ENCODE measurements at places on chromosomes 4 and X.

GRCh38 chr4:157776930-157777528, 395.8 kb downstream of the GASK1B start:
- no peak for DNase-seq

DNA sequence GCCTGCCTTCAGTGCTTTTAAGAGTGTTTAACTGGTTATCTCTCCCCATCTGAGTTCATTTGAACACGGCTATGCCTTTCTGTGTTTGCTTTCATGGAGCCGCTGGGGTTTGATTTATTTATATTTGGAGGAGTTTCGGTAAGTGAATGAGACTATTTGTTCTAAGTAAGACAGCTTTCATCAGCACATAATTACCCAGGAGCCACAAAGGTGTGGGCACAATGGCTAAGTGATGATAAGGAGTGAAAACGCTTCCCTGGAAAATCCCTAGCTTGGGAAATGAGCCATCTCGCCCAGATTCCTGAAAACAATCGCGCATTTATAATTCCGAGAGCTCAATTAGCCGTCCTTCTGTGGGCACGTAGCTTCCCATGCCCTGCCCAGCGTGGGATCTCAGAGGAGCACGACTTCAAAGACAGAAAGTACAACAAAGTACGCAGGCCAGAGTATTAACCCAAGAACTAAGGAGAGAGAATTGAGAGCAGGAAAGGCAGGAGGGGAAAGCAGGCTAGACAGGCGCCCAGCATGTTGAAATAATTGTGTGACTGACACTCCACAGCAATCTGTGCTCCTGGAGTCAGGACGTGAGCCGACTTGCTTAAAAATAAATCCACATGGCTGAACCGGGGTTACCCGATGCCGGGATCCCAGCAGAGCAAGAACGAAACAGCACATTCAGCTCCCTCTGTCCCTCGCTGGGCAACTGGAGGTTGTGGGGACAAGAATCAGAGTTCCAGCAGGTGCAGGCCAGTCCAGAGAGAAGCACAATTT, 99.0 kb downstream of the DHRSX start:
- DNase-seq = no peak

DNA sequence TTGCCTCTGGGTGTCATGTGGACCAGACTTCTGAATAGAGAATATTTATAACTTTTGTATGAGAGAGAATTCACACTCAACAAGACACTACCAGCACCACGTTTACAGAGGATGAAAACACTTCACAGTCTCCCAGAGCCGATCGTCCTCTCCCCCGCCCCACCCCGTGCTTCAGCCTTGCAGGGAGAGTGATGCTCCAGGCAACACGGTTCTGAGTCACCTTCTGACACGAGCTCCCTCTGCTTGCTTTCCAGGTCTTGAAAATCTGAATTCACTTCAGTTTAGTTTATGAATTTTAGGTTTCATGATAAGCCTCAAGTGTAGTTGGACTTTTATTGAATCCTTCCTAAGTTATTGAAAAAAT, 59.8 kb downstream of the CPLX1 start:
- no peak for DNase-seq

DNA sequence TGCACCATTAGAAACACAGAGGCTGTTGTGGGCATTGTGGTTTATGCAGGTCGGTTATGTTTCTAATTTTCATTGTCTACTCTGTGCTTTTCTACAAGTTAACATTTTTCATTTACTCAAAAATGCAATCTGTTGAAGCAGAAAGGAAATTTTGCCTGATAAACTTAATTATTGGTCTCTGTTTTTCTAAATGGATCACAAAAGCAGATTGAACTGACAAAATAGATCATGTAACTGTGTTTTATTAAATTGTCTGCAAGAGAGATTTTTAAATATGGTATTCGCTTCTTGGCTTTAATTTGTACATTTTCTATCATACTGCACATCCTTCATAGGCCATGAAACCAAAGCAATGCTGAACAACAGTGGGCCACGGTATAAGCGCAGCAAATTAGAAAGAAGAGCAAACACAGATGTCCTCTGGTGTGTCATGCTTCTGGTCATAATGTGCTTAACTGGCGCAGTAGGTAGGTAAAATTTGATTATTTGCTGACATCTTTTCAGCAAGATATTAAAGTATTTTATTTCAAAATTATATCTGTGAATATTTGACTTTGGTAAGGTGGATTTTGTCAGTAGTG, 50.6 kb downstream of the ATP10D start:
- DNase-seq = no peak

- no peak for DNase-seq
These were observed 2.6 kb upstream of the FIP1L1 start for GRCh38 chr4:53374777-53375258.

GRCh38 chrX:39760930-39761329, 336.8 kb downstream of the BCOR start:
- DNase-seq = no peak

DNA sequence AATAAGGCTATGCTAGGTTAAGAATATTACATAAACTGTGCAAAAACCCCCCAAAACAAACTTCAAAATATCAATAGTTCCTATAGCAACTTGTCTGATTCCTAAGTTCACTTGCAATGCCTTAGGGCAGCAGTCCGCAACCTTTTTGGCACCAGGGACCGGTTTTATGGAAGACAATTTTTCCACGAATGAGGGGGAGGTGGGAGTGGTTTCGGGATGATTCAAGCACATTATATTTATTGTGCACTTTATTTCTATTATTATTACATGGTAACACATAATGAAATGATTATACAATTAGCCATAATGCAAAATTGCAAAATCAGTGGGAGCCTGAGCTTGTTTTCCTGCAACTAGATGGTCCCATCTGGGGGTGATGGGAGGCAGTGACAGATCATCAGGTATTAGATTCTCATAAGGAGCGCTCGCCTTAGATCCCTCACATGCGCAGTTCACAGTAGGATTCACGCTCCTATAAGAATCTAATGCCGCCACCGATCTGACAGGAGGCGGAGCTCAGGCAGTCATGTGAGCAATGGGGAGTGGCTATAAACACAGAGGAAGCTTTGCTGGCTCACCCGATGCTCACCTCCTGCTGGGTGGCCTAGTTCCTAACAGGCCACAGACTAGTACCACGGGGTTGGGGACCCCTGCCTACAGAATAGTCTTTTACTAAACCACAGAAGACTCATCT, 39.7 kb downstream of the ACOX3 start:
- DNase-seq = no peak

DNA sequence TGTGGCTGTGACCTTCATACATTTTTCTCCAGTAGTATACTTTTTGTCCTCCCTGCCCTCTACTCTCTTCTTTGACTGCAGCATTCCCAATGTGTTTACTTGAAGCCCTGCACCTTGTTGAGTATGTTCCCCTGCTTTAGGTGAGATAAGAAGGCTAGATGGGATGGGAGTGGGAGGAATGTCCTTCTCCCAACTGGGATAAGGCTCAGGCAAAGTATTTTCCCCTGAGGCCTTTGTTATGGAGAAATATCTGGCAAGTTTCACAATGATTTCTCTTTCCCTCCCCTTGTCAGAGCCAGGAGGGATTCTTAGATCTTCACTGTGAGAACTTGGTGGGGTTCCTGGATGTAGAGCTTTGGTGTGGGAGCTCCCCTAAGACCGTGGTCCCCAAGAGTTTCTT, 131.8 kb downstream of the CLCN5 start:
- DNase-seq = no peak

GRCh38 chr4:1602655-1603412, 81.3 kb downstream of the FAM53A start:
- DNase-seq = no peak

- no peak for DNase-seq
These were observed 265.1 kb upstream of the MAD2L1 start for GRCh38 chr4:120331486-120332370.

GRCh38 chr4:88098993-88099752, 59.3 kb downstream of the ABCG2 start:
- no peak for DNase-seq

- no peak for DNase-seq
These were observed 124.1 kb upstream of the WDR1 start for GRCh38 chr4:10240691-10241090.

DNA sequence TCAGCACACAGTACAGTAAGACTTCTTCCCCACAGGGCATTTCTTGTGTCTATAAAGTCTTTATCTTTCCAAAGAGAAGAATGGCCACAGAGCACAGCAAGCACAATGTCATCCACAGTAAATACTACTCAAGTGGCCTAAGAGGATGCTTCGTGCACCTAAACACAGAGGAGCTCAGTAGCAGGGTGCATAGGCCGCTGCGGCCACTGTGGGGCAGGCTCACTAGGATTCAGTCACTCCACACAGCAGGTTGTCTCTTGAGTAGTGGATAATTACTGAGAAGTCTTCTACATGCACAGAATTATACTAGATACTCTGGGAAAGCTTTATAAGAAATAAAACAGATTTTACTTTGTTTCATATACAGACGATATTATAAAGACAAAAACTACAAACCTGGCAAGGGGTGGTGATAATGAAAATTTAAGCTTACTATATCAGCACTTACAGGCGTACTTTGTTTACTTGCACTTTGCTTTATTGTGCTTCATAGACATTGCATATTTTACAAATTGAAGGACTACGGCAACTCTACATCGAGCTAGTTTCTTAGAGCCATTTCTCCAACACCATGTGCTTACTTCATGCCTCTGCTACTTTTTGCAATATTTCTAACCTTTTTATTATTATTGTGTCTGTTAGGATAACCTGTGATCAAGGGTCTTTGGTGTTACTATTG, 78.5 kb downstream of the PRDM5 start:
- DNase-seq = no peak

DNA sequence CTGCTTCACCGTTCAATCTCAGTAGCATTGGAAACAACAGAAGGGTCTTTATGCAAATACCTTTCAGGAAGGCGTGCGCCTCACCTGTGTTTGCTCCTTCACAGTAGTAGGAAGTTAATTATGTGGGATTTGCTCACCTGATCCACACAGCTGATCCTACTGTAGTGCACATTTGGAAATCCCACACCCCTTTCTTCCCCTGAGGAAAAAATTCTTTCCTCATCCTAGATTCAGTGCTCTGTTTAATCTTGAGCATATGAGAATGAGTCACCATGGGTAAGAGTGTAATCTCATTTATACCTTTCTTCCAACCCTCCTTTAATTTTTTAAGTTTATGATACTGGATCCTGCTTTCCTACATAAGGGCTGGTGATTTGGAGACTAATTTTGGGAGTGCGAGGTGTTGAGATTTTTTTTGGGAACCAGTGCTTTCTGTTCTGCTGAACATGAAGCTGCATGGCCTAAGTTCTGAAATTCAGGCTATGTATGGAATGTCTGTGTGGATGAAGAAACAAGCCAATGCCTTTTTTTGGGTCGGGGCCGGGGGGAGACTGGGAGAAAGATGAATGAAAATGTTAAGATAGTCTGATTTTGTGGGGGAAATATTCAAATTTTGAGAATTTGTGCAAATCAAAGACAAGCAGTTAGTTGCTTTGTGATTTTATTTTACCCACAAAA, 19.0 kb downstream of the GAB1 start:
- no peak for DNase-seq

GRCh38 chr4:70515367-70516250, 2.8 kb upstream of the AMTN start:
- no peak for DNase-seq

DNA sequence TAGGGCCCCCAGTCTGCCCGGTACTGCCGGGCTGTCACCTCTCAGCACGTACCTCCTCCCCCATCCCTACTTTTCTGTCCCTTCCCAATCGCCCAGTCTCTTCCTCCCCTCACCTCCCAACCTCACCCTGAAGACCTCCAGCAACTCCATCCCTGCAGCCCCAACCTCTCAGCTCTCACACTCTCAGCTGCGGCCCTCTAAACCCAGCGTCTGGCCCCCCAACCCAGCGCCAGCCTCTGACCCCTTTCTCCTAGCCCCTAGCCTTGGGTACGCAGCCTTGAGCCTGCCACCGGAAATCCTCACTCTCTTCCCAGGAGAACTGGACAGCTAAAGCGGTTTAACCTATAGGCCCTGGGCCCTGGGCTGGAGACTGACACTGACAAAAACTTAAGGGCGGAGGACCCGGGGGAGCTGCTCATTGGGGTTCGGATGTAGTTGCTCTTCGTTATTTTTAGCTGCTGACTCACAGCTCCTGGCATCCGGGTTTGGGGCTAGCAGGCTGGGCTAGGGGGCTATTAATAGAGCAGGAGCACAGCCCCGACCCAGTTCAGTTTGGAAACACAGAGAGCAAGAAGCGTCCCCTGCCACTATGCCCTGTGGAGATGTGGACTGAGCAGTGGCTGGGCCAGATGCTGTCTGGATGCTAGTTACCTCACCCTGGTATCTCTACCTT, 9.6 kb upstream of the DLG3 start:
- DNase-seq = no peak

- no peak for DNase-seq
These were observed 3.5 kb downstream of the TMEM154 start for GRCh38 chr4:152676052-152676854.

DNA sequence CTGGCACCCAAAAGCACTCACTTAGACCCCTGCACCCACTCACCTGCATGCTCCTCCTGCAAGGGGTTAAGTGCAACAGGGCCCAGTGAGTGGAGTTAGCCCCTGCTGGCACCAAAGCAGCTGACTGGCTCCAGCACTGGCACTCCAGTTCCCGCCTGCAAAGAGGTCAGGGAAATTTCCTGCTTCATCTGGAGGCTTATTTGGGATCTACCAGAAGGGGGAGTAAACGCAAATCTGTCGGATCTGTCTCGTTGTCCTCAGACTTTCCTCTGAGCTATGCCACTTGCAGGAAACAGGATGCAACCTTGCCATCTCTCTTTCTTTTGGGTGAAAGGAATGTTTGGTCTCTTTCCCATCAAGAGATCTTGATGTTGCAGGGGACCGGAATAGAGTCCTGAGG, 435.6 kb downstream of the PCDH10 start:
- no peak for DNase-seq

DNA sequence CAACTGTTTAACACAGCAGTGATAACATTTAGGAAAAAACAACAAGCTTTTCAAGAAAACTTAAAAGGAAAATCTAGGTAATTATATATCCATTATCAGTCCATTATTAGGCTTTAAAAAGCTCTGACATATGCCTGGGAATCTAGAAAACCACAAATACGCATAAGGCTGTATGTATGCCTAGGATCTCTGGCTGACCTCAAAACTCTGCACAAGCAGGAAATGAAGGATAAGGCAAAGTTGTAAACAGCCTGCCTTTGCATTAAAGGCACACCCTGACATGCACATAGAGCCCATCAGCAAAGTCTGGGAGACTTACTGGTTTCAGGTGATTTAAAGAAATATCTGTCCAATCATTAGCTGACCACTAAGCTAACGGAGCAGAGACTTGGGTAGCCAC, 14.0 kb downstream of the TIMP1 start:
- DNase-seq = no peak

GRCh38 chrX:103554687-103555424, 30.5 kb upstream of the TCEAL4 start:
- DNase-seq = peak; percentile 16

- no peak for DNase-seq
These were observed 333.4 kb upstream of the AADAT start for GRCh38 chr4:170423137-170423536.

- no peak for DNase-seq
These were observed 9.6 kb upstream of the INTU start for GRCh38 chr4:127622921-127623796.

DNA sequence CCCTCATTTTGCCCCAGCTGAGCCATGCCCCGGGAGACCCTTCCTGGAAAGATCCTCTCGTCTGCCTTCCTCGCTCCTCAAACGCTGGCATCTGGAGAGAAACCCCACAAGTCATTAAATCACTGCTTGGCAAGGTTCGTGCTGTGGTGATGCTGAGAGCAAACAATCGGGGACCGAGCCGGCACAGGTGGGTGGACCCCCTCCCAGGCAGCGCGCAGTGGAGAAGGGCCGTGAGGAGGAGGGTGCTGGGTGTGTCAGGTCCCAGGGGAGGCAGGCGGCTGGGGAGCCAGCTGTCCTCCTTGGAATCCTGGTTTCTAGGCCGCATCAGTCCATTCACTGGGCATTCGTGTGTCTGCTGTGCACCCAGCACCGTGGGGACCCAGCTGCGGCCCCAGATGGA, 64.9 kb upstream of the PSAPL1 start:
- no peak for DNase-seq
